ENCODE measurements at places on chromosomes 16 and 17.

GRCh38 chr16:75580-76501, 2.2 kb upstream of the MPG start:
- H3K27me3 ChIP-seq = no peaks in the 10 kb centered on the region
- H3K27ac ChIP-seq = peak overlapping the region; percentile 97
- H3K4me1 ChIP-seq = peaks cover 48% of the 10 kb centered on the region
- no peaks in the 10 kb centered on the region for H3K36me3 ChIP-seq

DNA sequence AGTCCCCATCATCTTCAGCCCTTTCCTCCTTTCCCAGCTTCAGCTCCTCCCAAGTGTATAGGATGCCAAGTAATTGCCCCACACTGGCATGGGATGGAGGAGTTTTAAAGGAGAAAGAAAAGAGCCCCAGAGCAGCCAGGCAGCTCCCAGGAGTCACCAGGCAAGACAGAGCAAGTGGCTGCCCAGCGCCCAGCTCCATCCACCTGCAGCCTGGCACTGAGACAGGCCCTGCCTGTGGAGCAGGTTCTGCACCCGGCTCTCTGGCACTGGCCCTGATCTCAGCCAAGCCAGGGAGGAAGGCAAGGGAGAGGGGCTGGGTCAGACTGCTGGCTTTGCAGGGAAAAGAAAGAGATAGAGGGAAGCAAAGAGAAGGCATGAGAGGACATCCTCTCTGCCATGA, 21.7 kb downstream of the FOXN1 start:
- no peaks in the 10 kb centered on the region for H3K4me1 ChIP-seq
- H3K36me3 ChIP-seq = no peaks in the 10 kb centered on the region
- no peak for ATAC-seq

DNA sequence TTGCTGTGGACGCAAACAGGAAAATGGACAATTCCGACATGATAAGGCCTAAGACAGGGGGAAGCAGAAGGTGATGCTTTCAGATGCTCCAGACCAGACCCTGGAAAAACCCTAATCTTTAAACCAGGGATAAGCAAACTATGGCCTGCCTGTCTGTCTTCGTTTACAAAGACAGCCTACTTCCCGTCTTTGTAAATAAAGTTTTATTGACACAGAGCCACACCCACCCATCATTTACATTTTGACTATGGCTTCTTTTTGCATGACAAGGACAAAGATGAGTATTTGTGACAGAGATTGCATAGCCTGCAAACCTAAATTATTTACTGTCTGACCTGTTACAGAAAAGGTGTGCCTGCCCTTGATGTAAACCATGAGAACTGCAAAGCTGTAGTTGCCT, 177.9 kb downstream of the WSCD1 start:
- H3K4me1 ChIP-seq = no peaks in the 10 kb centered on the region
- no peak for ATAC-seq
- no peak overlapping the region for H3K27ac ChIP-seq
- peaks cover 38% of the 10 kb centered on the region for H3K27me3 ChIP-seq
- H3K36me3 ChIP-seq = no peaks in the 10 kb centered on the region
- no peak overlapping the region for H3K4me3 ChIP-seq

DNA sequence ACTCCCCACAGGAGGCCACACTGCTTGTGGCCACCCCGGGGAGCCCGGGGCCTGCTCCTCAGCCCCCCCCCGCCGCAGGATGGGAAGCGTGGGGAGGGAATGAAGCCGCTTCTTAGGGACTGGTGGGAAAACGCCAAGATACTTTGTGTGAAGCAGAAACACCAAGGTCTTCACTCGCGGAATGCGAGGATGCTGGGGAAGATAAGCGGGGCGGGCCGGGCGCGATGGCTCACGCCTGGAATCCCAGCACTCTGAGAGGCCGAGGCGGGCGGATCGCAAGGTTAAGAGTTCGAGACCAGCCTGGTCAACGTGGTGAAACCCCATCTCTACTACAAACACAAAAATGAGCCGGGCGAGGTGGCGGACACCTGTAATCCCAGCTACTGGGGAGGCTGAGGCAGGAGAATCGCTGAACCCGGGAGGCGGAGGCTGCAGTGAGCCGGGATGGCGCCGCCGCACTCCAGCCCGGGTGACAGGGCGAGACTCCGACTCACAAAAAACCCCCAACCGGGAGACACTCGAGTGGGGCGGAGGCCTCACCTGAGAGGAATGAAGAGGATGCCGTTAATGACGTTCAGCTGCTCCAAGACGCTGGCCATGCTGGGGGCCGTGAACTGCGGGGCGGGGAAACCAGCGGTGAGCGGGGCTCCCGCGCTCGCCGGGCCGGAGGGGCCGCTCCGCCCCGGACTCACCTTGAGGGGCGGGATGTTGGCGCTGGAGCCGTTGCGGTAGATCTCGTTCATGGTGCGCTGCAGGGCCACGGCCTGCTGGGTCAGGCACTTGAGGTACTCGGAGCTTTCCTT, 20.3 kb downstream of the CLUH start:
- H3K4me3 ChIP-seq = no peak overlapping the region
- H3K27ac ChIP-seq = no peak overlapping the region
- no peak for ATAC-seq
- peaks cover 33% of the 10 kb centered on the region for H3K4me1 ChIP-seq
- H3K27me3 ChIP-seq = no peaks in the 10 kb centered on the region
- no peaks in the 10 kb centered on the region for H3K36me3 ChIP-seq

GRCh38 chr17:51954232-51954765, 204.2 kb downstream of the CA10 start:
- H3K27ac ChIP-seq = no peak overlapping the region
- no peaks in the 10 kb centered on the region for H3K4me1 ChIP-seq
- no peak overlapping the region for H3K4me3 ChIP-seq
- H3K36me3 ChIP-seq = no peaks in the 10 kb centered on the region
- no peak for ATAC-seq
- H3K27me3 ChIP-seq = no peaks in the 10 kb centered on the region
